Putamen (tissue), 1 donor: ENCODE measurements at places on chromosomes 11 and 22.

- DNase-seq, result peak; percentile 47
These were observed 16.7 kb downstream of the RRP8 start for GRCh38 chr11:6586434-6587359.

DNA sequence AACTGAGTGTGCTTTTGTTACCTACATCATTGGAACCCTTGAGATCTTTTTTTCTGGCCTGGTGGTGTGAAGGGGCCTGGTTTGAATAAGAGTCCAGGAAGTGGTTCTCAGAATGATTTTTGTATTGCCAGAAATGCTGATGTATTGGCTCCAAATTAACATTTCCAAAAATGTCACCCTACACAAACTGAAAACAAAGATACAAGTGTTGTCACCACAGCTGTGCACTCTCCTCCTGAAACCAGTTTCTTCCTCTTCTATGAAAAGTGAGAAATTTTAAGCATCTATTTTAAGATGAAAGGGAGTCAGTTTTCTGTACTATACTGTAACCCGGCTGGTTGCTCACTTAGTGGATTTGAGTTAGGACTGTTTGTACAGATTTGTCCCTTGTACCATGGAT lies 218.8 kb downstream of the PGR start:
- DNase-seq, result no peak

GRCh38 chr11:123330071-123330470 lies 100.0 kb upstream of the GRAMD1B start:
- DNase-seq, result no peak

- no peak for DNase-seq
These were observed 43.8 kb upstream of the FGF3 start for GRCh38 chr11:69862797-69863543.

DNA sequence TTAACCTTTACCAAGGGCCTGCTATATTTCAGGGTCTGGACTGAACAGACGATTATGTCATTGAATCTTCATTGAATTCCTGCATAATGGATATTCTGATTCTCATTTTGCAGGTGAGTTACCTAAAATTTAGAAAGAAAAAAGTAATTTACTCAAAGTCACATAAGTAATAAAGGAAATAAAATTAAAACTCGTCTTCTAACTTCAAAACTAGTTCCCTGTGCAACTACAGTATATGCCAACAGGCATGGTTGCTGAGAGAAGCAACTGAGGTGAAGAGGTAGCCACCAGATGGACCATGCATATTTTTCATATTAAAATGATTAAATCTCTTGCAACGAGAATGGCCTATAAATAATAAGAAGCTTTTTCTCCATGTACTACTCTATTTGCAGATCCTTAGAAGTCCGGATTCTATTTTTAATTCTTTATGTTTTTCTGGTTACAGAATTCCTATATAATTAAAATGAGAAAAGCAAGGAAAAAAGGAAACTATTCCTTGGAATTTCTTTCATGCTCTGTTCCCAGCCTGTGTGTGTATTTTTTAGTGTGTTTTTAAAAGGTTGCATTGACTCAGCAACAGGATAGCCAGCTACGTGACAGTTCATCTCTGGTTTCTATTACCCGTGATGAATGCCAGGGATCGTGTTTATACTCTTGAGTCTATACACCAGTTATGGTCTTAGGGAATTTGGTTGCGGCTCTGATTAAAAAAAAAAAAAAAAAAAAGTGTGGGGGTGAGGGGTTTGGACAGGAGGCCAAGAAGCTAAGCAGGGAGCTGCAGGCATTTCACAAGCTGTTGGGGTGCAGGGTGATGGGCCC lies 186.8 kb downstream of the ETS1 start:
- no peak for DNase-seq

DNA sequence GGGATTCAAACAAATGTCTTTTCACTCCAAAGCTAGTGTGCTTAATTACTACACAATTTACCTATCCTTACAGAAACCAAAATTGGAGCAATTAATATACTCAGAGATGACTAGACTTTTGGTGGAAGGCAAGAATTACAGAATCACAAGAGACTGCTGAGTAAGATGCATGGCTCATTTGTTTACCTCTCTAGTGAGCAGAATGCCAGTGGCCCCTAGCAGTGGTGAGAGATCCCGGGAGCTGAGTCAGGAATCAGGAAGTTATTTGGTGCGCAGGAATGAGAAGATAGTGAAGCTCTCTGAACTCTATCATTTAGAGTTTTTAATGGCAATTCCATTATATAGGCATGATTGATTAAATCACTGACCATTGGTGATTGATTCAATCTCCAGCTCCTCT lies 188.9 kb upstream of the SESN3 start:
- no peak for DNase-seq
